ENCODE measurements at places on chromosomes 6 and 20. TPM values are rescaled to one million over a fixed set of nuclear protein-coding genes. Genes with fewer than 3 reads are reported as not detected.
A peak's percentile ranks its signal among the peaks of the same experiment; 100 is the strongest.

OR2H2 gene
- total RNA-seq, result not detected

DNA sequence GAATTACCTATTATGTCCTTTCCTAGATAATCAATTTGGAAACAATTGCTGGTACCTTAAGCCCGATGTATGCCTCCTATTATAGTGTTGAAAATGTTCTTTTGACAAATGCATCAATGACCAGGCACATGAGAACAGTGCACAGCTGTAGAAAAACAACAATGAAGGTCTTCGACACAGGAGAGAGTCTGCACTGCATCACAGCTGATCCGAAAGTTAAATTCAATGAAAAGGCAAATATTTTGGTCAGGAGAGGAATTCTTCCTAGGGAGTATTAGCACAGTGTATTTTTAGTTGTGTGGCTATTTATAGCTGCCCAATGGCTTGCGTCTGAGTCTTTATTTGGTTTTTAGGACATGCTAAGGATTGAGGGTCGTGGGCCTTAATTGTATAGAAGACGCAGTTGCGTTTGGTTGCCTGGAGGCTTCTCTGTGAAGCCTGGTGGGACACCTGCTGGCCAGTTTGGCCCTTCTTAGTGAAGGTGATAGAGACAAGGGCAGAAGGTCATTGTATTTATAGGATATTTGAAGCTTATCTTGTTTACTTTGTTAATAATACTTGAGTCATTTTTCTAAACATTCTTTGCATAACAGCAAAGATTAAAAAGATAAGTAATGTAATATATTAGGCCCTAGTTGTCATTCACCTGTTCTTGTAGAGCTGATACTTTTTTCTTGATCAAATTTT, 72.3 kb downstream of the CDYL start:
- DNase-seq, result no peak

GRCh38 chr6:13181393-13181792, 146.9 kb downstream of the TBC1D7 start:
- DNase-seq, result no peak

DNA sequence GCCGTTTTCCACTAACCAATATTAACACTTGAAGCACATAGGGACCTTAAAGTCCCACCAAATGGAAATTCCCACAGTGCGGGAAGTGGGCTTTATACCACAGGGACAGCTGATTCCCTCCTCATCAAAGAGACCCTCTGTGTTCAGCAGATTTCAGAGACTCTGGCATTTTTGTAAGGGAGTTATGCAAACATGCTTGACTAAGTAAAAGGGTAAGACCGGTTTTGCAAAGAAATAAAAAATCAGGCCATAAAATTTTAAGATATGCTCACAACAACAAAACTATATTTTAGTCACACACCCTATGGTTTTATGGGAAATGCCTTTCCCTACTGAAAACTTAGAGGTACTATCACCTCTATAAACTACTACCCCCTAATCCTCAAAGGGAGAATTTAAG, 45.4 kb upstream of the SPTLC3 start:
- DNase-seq, result no peak

DNA sequence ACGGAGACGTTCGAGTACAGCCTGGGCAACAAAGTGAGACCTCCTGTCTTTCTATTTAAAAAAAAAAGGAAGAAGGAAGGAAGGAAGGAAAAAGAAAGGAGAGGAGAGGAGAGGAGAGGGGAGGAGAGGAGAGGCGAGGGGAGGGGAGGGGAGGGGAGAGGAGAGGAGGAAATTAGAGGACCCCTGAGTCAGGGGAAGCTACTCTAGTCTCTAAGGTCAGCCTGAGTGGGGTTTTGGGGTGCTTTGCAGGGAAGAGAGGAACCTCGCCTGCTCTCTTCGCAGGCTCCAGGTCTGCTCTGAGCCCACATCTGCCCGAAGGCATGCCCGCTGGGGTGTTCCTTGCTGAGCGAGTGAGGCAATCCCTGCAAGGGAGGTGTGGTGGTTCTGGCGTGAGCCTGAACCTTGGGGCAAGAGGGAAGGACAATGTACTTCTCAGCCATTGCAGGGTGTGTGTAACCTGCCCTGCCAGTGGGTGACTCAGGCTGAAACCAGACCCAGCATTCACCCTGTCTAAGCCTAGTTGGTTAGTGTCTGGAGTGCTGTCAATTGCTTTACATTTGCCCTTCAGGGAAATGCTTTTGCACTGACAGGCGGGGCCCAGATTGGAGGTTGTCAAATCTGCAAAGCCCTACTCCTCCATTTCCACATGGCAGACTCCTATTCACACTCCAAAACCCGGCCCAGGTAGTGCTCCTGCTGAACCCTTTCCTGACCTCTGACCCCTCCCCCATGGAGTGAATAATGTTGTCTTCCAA, 15.3 kb upstream of the MMP9 start:
- DNase-seq, result no peak

DNA sequence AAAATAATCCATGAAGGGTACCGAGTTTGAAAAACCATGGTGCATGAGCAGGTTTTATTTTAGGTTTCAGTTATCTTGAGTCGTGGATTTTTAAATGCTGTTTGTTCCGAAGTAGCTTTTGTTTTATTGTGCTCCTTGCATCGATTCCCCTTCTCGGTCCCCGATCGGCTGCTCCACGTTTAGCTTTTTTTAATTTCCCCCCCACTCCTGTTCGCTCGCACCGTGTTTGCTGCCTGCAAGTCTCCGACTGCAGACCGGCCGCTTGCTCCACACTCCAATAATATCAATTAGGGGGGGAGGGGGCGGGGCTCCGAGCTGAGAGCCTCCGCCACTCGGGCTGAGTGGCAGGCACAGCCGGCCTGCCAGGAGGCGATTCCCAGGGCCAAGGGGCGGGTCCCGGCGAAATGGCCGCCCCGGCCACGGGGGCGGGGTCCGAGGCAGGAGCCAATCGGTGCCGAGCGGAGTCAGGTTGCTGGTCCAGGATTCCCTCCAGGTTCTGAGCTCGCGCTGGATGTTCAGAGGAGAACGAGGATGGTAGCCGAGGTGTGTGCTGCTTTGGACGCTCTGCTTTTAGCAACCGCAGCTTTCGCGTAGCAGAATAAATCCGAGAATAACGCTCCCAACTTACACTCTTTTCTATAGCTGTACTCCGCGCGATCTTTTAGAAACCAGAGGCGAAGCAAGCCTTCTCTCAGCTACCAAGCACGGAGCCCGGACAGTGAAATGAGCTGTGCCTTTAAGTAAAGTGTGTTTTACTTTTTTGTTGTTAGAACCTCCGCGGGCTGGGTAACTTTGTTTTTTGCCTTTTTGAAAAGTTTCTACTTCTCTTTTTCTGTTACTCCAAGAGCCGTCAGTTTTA, at the start of gene EPHA7:
Gene EPHA7 (minus strand): TSS at position 256 of the 859 bp plus-strand sequence. CDS start 218 bp downstream, at position 38.
- DNase-seq, result peak; percentile 94

DNA sequence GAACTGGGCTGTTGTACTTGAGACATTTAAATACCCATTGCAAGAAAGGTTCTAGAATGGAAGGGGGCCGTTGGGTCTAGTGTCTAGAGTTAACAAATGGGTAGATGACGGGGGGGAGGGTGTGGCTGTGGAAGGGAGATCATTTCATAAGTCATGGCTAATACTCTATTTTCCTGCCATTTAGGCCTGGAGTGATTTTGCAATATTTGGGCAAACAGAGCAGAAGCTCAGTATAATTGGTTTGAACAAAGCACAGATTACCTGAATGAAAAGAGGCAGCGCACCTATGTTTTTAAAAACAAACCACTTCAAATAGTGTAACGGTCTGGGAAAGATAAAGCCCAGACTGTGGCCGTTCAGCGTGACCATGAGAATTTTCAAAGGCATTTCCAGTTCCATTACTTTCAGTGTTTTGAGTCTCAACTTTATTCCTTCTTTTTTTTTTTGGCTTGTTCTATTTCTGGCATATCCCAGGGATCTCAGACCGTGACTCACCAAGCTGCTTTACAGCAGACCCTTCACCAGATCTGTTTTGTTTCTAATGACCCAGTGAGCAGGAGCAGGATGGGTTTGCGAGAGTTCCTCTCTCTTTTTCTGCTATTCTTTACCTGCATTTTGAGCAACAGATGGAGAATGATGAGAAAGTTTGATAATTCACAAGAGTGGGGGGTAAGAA, 73.7 kb downstream of the LYRM2 start:
- DNase-seq, result no peak

DNA sequence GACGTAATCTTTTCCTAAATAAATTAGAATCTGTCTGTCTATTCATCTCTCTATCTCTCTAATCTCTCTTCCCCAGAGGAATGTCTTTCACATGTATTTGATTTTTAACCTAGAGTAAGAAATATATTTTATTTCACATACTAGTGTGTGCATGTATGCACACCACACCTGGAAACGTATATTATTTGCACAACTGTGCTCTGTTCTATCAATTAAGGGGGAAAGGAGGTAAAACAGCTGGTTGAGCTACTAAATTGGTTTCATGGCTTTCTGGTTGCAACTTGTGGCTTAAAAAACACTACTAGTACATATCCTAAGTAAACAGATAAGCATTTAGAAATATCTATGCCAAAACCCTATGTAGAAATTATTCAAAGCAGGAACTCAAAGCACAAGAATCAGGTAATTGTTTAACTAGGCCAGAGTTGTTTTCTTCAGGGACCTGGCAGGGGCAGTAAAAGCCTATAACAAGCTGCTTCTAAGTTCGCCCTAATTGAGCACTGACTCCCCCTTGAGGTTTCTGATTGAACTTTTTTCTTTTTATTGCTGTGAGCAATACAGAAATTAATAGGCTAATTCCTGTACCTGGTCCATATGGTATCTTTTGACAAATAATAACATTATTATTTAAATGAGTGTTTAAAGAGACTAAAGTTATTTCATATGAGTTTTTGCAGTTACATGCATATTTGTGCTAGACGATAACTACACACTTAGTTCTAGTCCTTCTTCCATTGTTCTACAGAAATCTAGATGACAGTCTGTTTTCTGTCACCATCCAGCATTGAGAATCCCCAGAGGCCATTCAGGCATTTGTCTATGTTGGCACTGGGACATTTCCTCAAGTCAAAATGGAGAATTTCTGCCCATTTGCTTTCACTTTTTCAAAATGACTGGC, 88.6 kb downstream of the MCHR2 start:
- DNase-seq, result peak; percentile 33

DNA sequence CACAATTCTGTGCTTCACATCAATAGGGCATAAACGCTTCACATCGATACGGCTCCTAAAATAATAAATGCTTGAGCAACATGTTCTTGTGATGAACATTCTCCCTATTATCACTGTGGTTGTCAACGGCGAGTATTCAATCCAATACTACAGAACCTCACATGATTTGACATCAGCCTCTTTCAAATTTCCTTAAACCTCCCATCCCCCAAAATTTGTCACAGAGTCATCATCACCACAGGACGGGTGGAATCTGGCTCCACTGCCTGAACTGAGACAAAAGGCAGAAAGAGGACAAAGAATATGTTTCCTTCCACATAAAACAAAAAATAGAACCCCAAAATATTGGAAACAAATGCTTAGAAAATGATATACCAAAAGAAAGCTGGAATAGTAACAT, 7.3 kb downstream of the THEMIS start:
- no peak for DNase-seq

DNA sequence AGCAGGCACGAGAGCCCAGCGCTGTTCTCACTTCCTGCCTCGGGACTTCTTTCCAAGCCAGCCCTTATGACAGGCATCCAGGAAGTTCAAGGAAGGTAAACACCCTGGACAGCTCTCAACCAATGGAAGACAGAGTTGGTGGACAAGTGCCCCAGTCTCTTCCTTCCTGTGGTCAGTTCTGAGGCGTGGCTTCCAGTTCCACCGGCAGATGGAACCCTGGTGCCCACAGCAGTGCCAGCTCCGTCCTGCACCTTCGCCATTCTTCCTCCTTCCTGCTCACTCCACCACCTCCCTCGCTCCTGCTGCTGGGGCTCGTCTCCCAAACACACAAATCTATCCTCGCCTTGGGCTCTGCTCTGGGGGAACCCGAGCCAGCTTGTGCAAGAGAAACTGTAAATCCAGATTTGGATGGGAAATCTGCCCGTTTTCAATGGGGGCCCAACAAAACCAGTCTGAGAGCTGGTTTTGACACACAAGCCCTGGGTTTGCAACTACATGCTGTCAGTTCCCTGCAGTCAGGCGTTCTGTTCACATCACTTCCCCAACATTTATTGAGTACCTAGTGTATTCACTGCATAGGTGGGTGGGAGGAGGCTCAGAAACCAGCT, 162.7 kb downstream of the GRM4 start:
- DNase-seq, result peak; percentile 66

DNA sequence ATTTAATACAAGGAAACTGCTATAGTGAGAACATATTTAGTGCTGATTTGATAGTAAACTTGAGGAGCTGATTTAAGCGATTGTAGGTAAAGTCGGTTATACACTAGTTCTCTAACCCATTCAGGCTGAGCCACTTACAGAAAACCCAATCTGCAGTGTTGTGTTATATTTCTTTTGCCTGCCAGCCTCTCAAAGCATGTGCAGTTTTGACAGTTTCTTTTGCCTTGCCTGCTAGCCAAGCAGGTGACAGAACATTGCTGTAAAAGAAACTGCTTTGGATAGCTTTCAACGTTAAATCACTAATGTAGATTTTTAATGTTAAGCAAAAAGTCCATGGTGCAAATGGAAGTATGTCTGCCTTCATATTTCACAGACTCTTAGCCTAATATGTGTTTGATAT, 982.9 kb downstream of the EYS start:
- DNase-seq, result no peak

Measured in H7 (cell line).